Stimulated activated CD4-positive, alpha-beta T cell treated with anti-CD3 and anti-CD28 coated beads, Interleukin-2, amount 100 ng/mL, for 24 hours (primary cell): ENCODE measurements at places on chromosomes 12 and 14.
A peak's percentile ranks its signal among the peaks of the same experiment; 100 is the strongest.

DNA sequence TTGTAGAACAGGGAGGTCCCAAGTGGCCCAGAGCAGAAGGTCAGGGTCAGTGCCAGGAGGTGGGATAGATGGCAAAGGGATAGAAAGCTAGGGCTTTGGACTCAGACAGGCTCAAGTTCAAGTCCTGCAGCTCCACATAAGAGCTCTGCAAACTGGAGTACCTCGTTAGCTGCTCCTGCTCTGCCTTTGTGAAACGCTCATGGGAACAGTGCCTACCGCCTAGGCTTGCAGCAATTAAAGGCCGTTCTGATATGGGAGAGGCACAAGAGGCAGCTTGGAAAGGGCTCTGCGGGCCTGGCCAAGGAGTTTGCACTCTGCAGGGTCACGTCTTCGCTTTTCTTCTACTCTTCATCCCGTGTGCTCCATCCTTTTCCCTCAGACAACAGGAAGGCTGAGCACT lies 54.1 kb downstream of the MAP1LC3B2 start:
- no peak for DNase-seq

DNA sequence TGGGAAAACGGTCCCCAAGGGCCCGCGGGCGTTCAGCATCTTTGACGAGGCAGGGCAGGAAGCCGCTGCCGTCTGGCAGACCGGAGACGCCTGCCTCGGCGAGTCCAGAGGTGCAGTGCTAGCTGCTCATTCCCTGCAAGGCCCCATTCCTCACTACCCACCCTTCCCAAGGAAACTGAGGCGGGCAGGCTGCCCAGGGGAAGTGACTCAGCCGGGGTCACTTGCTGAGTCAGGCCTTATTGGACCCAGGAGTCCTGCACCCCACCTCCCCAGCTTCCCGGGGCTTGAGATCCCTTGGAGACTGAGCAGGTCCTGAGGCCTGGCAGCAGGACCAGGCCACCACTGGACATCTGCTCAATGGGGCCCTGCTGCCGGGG lies 3.7 kb downstream of the SH2B3 start:
- no peak for DNase-seq

- DNase-seq = no peak
Observed at GRCh38 chr14:80215756-80216581, 4.7 kb upstream of the DIO2 start.

- no peak for DNase-seq
Observed at GRCh38 chr12:114316076-114316475, 89.9 kb downstream of the TBX5 start.

GRCh38 chr12:95173392-95174251 lies 43.6 kb downstream of the FGD6 start:
- DNase-seq = no peak

DNA sequence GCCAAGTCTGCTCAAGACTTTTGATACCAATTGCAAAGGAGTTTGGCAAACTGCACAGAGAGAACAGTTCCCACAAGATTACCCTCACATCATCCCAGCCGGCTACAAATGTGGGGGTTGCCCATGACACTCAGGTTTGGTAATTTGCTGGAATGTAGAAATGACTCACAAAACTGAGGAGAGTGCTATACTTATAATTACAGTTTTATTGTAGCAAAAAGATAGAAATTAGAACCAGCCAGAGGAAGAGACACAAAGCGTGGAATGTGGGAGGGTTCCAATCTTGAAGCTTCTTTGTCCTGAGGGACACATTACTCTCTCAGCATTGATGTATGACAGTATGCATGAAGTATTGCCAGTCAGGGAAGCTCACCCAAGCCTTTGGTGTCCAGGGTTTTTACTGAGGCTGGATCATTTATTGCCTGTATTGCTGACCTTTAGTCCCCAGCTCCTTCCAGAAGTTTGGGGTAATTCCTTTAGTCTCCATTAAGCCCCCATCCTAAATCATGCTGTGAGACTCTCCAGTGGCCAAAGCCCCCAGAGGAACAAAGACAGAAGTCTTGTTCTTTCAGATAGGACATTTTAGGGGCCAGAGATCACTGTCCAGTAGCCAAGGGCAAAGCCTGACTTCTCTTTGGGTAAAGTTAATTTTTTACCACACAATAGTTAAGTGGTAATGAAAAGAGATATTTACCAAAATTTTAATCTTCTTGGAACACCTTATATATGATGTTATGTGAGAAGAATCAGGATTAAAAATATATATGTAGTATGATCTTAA lies 9.9 kb downstream of the TBK1 start:
- DNase-seq = no peak

DNA sequence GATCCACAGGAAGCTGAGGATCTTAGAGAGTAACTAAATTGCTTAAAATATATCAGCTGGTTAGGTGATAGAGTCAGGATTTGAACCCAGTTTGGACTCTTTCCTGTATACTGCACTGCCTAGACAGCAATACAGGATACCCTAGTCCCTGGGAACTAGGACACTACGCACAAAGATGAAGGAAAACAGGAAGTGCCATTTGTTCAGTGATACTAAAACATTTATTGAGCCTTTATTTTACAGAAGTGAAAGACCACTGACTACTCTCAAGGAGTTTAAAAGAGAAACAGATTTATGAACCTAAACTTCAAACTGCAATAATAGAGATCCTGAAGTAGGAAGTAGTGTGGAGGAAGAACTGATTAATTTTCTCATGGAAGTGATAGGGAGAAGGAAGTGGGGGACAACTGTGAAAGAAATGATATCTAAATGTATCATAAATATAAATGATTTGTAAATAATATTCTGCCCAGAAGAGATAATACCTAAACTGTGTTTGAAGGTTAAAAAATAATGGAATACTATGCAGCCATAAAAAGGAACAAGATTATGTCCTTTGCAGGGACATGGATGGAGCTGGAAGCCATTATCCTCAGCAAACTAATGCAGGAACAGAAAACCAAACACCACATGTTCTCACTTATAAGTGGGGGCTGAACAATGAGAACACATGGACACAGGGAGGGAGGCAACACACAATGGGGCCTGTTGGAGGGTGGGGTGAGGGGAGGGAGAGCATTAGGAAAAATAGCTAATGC lies 18.2 kb downstream of the MSRB3 start:
- no peak for DNase-seq

DNA sequence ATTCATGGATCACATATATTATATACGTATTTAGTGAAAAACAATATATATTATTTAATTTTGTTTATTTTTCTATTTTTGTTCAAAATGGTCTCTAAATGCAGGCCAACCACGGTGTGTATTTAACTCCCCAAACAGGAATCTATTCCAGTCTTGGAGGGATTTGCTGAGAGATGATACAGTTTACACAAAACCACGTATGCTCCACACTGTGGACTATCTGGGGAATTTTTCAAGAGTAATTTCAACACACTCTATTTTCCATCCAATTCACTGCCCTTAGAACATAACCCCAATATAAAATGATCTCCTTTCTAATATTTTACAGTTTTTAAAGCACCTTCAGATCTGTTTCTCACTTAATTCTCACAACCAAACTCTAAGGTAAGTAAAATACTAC lies 15.3 kb downstream of the EML1 start:
- DNase-seq = no peak

- no peak for DNase-seq
Observed at GRCh38 chr12:57840726-57841125, 5.8 kb downstream of the CTDSP2 start.

- no peak for DNase-seq
Observed at GRCh38 chr14:97281741-97282140, 484.6 kb downstream of the VRK1 start.

DNA sequence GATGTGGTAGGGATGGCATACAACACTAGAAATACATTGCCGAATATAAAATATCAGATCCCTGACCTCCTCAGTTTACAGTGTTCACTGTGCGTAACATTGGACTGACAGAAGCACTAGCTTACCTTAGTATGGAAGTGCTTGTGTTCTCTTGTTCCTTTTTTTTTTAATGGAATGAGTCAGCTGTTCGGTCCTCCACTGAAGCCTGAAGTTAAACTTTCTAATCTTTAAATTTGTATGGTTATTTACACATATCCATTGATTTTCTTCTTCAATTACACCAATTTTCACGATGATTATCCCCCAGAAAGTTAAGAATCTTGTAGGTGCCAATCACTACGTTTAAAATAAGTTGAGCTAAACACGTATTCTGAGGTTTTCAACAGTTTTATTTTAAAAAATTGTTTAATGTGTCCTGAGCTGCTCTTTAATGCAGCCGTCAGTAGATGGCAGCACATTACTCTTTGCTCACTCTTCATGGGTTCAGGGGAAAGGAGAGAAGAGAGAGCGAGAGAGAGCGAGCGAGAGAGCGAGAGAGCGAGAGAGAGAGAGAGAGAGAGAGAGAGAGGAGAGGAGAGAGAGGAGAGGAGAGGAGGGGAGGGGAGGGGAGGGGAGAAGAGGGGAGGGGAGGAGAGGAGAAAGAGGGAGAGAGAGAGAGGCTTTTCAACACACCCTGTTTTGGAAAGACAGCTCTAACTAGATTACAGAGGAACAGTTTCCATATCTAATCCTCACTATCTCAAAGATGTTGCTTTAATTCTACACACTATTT lies 134.7 kb upstream of the SCAF11 start:
- DNase-seq = peak; percentile 47

DNA sequence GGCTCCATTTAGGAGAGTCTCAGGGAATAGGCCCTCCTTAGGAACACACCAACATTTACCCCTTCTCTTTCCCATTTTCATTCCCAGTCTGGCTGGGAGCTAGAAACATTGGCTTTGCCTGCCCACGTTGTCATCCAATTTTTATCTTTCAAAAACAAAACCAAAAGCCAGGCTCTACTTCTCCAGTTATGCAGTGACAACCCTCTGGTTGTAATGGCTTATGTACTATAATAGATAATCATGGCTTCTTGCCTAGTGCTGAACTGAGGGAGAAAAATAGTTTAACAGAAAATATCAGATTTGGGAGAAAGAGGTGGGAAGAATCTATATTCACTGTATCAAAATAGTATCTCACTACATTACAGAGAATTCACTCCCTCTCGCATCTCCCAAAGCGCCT lies 32.1 kb upstream of the IL22 start:
- DNase-seq = no peak

- DNase-seq = no peak
Observed at GRCh38 chr12:14418451-14418890, 53.0 kb downstream of the ATF7IP start.

GRCh38 chr14:70677341-70677740 lies 35.6 kb downstream of the TTC9 start:
- no peak for DNase-seq

DNA sequence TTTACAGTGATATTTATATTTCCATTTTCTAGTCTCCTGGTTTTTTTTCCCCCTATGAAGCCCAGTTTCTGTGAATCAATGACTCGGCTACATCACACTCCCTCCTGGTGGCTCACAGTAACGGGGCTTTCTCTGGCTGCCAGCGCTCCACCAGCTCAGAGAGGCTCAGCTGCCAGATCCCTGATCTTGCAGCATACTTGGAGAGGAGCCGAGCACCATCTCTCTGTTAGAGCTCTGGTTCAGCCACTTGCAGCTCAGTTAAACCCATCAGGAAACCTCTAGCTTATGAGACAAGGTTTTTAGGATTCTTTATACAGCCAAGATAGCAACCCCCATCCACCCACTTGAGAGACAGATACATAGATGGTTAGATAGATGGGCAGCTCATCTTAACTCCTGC lies 74.6 kb downstream of the CIT start:
- DNase-seq = no peak

DNA sequence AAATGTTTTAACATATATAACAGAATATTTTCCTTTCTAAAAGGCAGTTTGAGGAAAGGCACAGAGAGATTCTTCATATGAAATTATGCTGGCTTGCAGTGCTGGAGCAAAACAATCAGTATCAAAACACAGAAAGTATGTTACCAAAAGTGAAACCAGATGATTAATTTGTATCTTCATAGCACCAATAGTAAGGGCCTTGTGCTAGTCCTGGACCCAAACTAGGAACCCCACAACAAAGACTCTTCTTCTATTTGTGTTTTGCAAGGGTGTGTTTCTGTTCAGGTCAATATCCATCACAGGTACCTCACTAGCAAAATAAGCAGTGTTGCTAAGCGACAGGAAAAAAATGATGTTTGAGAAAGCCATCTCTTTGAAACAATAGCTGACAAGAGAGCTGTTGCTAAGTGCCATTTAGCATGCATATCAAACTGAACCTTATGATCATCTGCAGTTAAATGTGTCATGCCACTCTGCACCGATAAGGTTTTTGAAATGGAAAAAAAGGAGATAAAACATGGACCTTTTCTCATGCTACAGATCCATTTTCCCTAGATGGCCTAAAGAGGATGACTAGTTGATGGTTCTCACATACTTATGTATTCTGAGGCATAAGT lies 196.2 kb upstream of the ALG10 start:
- DNase-seq = no peak

DNA sequence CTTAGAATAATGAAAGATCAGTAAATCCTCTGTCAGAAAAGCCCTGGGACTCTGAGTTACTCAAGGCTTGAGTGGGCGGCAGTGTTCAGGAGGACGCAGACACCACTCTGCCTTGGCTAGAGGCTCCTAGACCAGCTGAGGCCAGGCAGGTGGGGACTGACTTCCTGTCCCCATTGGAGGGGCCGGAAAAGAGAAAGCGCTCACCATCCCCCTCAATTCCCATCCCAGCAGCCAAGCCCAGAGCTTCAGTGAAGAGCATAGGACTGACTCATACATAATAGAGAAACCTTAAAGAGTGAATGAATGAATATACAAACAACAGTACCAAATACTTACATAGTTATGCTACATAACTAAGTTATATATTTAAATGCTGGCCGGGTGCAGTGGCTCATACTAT lies 62.0 kb downstream of the PLEKHG7 start:
- no peak for DNase-seq

- no peak for DNase-seq
Observed at GRCh38 chr14:22613106-22613695, 15.1 kb downstream of the ABHD4 start.

- no peak for DNase-seq
Observed at GRCh38 chr12:53476769-53477209, 22.5 kb downstream of the MAP3K12 start.
